Lower lobe of right lung (tissue), 2 donors: ENCODE measurements at places on chromosomes 12 and 14. TPM values are rescaled to one million over a fixed set of nuclear protein-coding genes. Genes with fewer than 3 reads are reported as not detected.

DNA sequence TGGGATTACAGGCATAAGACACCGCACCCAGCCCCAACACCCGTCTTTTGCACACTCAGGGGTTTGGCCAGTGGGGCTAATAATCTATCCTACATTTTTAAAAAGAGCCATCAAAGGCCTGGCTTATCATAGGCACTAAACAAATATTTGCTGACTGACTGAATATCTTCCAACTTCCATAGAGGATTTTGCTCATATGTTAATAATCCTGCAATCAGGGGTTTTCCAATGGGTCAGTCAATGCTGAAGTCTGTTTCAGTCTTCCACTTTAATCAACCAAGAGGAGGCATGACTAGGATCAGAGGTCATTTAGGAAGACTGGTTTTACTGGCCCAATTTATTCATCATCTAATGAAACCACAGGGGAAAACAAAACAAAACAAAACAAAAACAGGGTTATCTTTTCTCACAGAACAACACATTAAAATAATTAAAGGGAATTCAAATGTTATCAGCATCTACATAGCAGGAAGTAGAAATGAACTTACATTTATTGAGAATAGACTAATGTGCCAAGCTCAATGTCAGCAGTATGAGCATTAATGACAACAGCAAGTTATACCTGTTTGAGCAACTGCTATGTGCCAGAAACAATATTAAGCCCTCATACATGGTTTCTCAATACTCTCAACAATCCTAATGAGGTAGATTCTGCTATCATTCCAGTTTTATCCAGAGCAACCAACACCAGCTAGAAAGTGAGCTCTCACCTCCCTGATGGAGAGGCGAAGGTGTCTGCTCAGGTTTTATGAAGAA lies 372.2 kb downstream of the EGLN3 start:
- DNase-seq: no peak

Gene WNT5B
- 6.1 TPM for total RNA-seq

GRCh38 chr12:19166387-19166786 lies 36.9 kb downstream of the PLEKHA5 start:
- DNase-seq: no peak

DNA sequence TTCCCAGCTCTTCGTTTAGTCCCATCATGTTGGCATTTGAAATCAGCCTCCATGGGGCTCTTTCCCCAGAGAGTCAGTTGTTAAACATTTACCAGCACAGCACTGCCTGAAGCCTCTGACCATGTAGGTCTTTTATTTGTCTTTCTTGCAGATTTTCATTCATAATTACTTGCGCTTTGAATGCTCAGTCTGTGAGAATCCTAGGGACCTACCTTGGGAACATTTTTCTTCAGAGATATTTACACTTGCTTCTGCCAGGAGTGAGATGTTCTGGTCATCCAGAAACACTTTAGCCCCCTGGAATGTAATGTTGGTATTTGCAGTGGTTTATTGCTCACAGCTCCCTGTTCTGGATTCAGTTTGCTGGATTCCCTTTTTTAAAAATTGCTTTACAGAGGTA lies 41.7 kb downstream of the RPH3A start:
- no peak for DNase-seq

Gene PROX2
- 0.12 TPM for total RNA-seq

DNA sequence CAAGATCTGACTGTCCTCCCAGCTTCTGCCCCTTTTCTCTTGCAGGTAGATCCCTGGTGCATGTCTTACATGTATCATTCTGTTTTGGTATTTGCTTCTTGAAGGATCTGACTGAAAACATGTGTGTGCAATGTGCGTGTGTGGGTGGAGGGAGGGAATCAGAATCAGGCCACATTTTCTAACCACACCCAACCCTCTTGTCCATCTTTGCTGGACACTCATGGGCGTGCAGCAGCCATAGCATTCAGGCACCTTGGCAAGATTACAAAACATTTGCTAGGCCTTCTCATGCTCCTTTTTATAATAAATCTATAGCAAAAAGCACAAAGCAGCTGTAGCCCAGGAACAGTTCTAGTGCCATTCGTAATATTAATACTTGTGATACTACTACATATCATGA lies 233.6 kb upstream of the E2F7 start:
- no peak for DNase-seq

Gene TDG
- 19.7 TPM for total RNA-seq
